ENCODE measurements at places on chromosomes 1 and 21. TPM values are rescaled to one million over a fixed set of nuclear protein-coding genes. Genes with fewer than 3 reads are reported as not detected.

GRCh38 chr1:184789884-184790283, 35.2 kb upstream of the EDEM3 start:
- no peaks in the 10 kb centered on the region for H3K4me1 ChIP-seq
- no peak overlapping the region for H3K27ac ChIP-seq
- DNase-seq = no peak

DNA sequence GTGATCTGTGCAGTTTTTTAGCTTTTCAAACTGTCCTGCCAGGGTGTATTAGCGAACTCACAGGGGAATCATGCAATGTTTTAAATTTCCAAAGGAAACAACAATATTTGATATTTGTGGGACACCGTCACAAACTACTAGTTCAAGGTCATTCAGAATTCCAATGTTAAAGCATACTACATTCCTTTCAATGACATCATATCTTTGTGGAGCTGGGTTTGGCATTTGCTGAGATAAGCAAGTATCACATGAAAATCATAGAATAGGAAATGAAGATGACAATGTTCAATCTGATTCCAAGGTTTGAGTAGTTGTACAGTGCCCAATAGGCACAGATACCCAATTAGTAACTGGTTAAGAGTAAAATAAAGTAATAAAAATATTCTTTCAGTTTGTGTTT, 35.6 kb downstream of the NUF2 start:
- no peak overlapping the region for H3K4me3 ChIP-seq
- no peaks in the 10 kb centered on the region for H3K4me1 ChIP-seq
- DNase-seq = no peak
- H3K27me3 ChIP-seq = no peaks in the 10 kb centered on the region

DNA sequence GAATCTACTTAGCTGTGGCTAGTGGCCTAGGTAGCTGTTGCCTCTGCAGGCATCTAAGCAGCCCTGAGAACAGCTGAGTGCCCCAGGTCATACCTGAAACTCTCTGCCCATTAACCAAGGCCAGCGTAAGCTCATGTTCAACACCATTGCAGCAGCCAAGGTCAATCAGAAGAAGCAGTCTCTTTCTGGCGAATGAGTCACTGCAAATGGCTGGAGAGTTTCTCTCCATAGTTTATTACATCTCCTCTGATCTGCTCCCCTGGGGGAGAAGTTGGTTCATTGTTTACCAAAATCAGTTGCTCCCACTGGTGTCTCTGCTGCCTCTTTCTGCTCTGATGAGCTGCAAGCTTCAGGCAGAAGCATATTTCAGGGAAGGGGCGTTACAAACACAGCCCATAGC, 6.9 kb upstream of the BCL9 start:
- H3K4me3 ChIP-seq = no peak overlapping the region
- H3K27me3 ChIP-seq = no peaks in the 10 kb centered on the region
- DNase-seq = no peak
- no peaks in the 10 kb centered on the region for H3K36me3 ChIP-seq
- peaks cover 15% of the 10 kb centered on the region for H3K4me1 ChIP-seq

DNA sequence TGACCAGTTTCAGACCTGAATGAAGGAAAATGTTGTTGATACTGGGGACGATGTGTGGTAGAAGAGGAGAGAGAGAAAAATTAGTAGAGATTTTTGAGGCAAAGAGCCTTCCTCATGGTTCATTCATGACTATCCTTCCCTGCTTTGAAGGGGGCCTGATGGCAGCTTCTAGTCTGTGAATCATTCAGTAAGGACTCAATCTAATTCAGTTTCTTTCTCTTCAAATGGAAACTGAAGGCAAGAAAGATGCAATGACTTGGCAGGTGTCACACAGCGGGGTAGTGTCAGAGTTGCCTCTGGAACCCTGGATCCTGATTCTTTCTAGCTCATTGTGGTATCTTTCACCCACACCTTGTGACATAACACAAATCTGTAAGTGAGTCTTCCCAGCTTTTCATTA, 14.9 kb upstream of the CD5L start:
- no peak overlapping the region for H3K27ac ChIP-seq
- H3K4me3 ChIP-seq = no peak overlapping the region
- no peak for DNase-seq
- H3K4me1 ChIP-seq = no peaks in the 10 kb centered on the region
- H3K27me3 ChIP-seq = no peaks in the 10 kb centered on the region

GPX7 gene
- total RNA-seq = 26.0 TPM

CD1E gene
- 0.71 TPM for total RNA-seq

CD247 gene
- not detected for total RNA-seq

GADD45A gene
- total RNA-seq = 23.6 TPM

DNA sequence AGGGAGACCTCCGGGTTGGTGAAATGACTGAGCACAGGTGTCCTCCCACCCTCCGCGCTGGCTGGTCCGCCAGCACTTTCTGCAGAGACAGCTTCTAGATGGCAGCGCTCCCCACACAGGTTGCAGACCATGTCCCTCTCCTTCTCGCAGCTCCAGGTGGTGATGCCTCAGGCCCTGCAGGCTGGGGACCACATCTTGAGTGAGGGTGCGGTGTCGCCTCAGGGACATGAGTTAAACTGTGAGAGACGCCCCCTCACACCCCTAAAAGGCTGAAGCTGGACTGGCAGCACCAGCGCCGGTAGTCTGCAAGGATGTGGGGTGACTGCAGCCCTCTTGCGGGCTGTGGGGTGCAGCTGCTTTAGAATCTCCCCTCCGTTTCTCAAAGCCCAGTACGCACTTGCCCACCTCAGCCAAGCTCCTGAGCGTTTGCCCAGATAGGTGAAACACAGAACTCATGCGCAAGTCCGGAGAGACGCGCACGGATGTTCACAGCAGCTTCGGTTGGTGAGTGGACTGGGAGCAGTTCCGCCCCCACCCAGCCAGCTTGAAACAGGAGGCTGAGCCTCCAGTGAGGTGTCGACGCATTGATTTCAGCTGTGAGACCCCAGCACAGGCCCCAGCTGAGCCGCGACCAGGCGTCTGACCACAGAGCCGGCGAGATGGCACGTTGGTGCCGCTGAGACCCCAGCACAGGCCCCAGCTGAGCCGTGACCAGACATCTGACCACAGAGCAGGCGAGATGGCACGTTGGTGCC, 28.6 kb downstream of the COL6A1 start:
- no peaks in the 10 kb centered on the region for H3K4me1 ChIP-seq
- no peak for DNase-seq
- H3K36me3 ChIP-seq = no peaks in the 10 kb centered on the region
- H3K27ac ChIP-seq = no peak overlapping the region
- H3K27me3 ChIP-seq = no peaks in the 10 kb centered on the region
- no peak overlapping the region for H3K4me3 ChIP-seq

DNA sequence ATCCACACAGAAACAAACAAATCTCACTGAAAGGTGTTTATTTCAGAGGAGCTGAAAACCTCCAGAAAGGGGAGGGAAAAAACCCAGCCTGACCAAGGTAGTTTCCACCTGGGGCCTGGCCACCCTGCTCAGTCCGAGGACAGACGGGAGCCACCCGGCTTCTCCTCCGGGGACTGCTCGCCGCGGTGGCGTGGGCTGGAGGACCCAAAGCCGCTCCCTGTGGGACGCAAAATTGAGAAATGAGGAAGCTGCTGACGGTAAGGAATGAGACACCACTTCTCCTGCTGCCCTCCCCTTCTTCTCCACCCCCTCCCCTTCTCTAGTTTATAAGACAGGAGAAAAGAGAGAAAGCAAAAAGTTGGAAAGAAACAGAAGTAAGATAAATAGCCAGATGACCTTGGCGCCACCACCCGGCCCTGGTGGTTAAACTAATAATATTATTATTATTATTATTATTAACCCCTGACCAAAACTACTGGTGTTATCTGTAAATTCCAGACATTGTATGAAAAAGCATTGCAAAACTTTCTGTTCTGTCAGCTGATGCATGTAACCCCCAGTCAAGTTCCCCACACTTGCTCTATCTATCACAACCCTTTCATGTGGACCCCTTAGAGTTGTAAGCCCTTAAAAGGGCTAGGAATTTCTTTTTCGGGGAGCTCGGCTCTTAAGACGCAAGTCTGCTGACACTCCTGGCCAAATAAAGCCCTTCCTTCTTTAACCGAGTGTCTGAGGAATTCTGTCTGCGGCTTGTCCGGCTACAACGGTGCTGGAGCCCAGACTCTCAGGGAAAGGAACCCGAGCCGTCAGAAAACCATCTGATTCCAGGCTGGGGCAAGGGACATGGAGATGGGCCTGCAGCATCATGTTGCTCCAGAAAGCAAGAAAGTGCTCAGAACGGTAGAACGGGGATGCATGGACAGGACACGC, 12.5 kb downstream of the ITGB2 start:
- H3K4me1 ChIP-seq = no peaks in the 10 kb centered on the region
- H3K27ac ChIP-seq = peak overlapping the region; percentile 3
- no peak overlapping the region for H3K4me3 ChIP-seq
- no peaks in the 10 kb centered on the region for H3K27me3 ChIP-seq

LCE2C gene
- not detected for total RNA-seq

MAP3K6 gene
- total RNA-seq = 32.4 TPM

GRCh38 chr1:153985941-153986761, at the start of gene RAB13:
Gene RAB13 (minus strand): TSS chr1:153986339. CDS start chr1:153986236, 103 bp downstream.
- peaks cover 28% of the 10 kb centered on the region for H3K4me1 ChIP-seq
- H3K36me3 ChIP-seq = no peaks in the 10 kb centered on the region
- H3K27ac ChIP-seq = peak within 1 kb of the TSS; percentile 93
- H3K27me3 ChIP-seq = no peaks in the 10 kb centered on the region
- peak within 1 kb of the TSS; percentile 64 for H3K4me3 ChIP-seq

DNA sequence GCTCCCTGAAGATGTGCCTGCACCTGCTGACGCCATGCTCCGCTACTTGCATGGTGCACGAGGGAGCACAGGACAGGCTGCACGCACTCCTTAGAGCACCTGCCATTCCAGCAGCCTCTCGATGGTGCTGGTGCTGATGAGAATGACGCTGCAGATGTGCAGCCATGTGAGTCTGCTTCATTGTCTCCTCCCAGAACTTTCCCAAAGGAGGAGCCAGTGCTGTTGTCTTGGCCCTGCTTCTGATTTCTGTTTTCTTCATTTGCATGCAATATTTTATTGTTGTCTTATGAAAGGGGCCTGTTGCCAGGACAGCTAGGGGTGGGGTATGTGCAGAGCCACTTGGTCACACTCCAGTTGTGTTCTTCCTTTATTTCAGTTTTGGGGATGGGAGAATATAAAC, 70.1 kb downstream of the PCBP3 start:
- no peak overlapping the region for H3K27ac ChIP-seq
- no peaks in the 10 kb centered on the region for H3K4me1 ChIP-seq
- H3K27me3 ChIP-seq = no peaks in the 10 kb centered on the region
- H3K36me3 ChIP-seq = no peaks in the 10 kb centered on the region
- no peak overlapping the region for H3K4me3 ChIP-seq
- DNase-seq = no peak

DNA sequence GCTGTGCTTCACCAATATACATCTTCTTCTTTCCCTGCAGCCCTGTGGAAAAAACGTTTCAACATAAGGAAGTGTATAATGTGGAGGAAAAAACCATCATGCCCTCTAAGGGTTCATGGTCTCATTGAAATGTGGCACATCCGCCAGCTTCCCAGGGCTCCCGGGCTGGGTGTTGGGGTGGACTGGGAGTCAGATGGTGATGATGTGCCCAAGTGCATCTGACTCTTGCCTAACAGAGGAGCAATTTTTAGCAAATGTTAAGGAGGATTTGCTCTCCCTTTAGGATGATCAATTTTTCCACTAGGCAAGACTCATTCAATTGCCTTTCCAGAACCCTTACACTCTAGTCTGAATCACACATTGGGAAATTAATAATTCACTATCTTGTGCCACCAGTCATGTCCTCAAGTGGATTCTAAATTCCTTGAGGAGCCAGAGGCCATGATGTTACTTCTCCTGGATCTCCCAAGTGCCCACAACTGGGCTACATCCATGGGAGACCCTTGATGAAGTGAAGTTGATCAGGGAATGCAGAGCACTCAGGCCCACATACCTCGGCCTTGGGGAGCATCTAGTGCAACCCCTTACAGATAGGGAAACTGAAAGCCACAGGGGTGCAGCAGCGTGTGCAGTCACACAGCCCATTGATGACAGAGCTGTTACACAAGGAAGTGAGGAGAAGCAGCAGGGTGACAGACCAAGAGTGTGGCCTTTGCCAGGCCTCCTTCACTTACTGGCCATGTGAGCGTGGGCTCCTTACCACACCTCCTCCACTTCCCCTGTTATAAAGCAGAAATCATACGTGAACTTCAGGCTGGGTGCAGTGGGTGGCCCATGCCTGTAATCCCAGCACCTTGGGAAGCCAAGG, 100.0 kb upstream of the SLC44A3 start:
- H3K4me1 ChIP-seq = no peaks in the 10 kb centered on the region
- H3K27me3 ChIP-seq = no peaks in the 10 kb centered on the region
- no peak overlapping the region for H3K27ac ChIP-seq
- no peak for DNase-seq
- no peaks in the 10 kb centered on the region for H3K36me3 ChIP-seq
- no peak overlapping the region for H3K4me3 ChIP-seq

LORICRIN gene
- not detected for total RNA-seq

DNA sequence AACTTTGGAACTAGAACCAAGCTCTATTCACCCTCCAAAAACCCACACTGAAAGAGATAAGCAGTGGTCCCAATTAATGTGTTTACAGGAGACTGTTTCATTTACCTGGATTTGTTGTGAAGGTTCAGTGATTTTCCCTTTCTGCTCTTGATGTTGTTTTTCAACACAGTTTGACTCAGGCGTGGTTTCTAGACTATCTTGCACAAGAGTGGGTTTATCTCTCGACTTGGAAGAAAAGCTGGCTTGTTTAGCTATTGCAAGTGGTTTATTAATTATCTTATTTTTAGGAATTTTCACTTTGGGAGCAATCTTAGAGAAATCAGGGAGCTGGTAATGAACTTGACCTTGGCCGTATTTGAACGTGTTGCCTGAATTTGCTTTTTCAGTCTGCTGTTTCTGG, 5.3 kb downstream of the AKNAD1 start:
- H3K36me3 ChIP-seq = no peaks in the 10 kb centered on the region
- H3K27me3 ChIP-seq = no peaks in the 10 kb centered on the region
- peak overlapping the region; percentile 58 for H3K27ac ChIP-seq
- DNase-seq = no peak

DNA sequence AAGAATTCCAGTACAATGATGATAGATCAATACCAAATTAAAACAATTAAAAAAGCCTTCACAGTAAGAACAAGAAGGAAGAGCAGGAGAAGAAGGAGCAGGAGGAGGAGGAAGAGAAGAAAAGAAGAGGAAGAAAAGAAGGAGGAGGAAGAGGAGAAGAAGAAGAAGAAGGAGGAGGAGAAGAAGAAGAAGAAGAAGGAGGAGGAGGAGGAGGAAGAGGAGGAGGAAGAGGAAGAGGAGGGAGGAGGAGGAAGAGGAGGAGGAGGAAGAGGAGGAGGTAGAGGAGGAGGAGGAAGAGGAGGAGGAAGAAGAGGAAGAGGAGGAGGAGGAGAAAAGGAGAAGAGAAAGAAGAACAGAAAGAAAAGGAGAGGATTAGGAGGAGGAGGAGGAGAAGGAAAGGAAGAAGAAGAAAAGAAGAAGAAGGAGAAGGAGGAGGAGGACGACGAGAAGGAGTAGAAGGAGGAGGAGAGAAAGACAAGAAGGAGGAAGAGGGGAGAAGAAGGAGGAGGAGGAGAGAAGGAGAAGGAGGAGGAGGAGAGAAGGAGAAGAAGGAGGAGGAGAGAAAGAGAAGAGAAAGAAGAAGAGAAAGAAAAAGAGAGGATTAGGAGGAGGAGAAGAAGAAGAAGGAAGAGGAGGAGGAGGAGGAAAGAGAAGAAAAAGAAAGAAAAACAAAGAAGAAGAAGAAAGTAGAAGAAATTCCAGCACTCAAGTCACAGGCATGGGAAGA, 68.5 kb upstream of the GRIK3 start:
- H3K27me3 ChIP-seq = no peaks in the 10 kb centered on the region
- no peak overlapping the region for H3K27ac ChIP-seq
- H3K4me3 ChIP-seq = no peak overlapping the region
- no peaks in the 10 kb centered on the region for H3K36me3 ChIP-seq
- H3K4me1 ChIP-seq = no peaks in the 10 kb centered on the region
- no peak for DNase-seq
